Cortex of kidney (tissue), 1 donor: ENCODE measurements at places on chromosomes 2 and 18.

- DNase-seq: no peak
Measured at GRCh38 chr2:72103161-72103560, 44.5 kb downstream of the CYP26B1 start.

GRCh38 chr2:56295666-56296065 is 111.9 kb downstream of the CCDC85A start:
- DNase-seq: no peak

- DNase-seq: no peak
Measured at GRCh38 chr2:74739733-74740241, 85.7 kb downstream of the SEMA4F start.

DNA sequence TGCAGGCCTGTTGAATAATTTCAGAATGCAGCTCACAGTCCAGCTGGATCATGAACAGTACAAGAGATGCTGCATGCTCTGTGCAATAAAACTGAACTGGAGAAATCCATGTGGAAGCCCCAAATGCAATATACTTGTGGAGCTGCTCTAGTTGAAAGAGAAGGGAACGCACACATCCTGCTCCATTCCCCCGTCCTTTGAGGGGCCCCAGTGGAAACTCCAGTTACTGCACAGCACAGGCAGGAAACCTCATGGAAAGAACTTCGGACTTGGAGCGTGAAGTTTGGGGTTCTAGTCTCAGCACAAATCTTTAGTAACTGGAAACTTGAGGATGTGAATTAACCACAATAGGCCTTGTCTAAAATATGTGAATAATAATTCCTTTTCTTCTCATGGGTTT is 73.2 kb downstream of the PLA2R1 start:
- DNase-seq: no peak

DNA sequence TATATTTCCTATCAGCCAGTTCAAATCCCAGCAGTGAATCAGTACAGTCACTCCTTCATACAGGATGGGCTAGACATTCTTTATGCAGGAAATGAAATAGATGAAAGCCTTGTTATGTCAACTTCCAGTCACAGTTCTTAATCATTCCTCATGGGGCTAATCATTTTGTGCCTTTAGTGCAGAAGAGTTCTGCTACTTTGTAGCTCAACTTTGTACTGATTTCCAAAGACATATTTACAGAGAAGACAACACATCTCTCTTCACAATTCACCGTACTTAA is 593.9 kb upstream of the NETO1 start:
- no peak for DNase-seq

GRCh38 chr2:157627594-157628476 is 829 bp downstream of the ACVR1C start:
- DNase-seq: no peak

GRCh38 chr2:191927319-191927867 is 80.5 kb upstream of the CAVIN2 start:
- DNase-seq: no peak

DNA sequence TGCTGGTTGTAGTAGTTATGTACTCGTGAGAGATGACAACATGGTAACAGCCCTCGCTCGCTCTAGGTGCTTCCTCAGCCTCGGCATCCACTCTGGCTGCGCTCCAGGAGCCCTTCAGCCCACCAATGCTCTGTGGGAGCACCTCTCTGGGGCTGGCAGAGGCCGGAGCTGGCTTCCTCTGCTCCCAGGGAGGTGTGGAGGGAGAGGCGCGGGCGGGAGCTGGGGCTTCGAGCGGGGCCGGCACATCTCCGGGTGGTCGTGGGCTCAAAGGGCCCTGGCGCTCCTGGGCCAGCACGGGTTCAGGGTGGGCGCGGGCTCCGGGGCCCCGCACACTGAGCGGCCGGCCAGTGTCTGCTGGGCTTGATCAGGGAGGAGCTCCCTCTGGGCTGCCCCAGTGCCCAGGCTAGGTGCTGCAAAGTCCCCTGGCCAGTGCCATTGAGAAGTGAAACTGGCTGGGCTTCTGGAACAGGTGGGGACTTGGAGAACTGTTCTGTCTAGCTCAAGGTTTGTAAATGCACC is 1012.1 kb downstream of the CNTNAP5 start:
- DNase-seq: no peak

- DNase-seq: no peak
Measured at GRCh38 chr2:217249121-217250012, 389.5 kb upstream of the TNP1 start.

DNA sequence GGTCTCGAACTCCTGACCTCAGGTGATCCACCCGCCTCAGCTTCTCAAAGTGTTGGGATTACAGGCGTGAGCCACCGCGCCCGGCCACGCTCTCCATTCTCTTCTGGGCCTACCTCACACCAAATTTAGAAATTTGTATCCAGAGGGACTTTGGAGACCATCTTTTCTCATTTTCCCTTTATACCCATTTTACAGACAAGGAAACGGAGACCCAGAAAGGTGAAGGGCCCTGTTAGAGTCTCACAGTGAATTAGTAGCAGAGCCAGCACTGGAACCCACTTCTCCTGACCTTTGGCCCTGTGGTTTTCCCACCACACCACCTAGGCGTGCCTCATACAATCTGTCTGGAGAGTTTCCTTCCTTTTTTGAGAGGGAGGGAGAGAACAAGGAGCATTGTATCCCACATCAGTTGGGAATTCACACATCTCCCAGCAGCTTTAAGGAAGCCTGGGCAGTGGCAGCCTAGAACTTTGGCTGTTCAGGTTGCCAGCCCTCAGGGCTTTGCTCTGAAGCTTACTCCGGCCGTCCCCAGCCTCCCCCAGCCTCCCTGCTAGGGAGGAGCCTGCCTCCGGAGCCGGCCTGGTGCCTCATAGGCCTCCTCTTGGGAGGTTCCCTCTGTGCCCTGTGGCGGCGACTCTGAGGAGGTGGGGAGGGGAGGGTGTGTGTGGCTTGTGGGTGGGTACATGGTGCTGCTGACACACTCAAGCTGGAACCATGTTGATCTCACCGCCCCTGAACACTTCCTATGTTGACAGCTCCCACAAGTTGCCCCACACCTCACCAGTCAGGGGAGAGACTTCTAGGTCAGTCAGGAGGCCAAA is 13.8 kb downstream of the FOSL2 start:
- no peak for DNase-seq

- no peak for DNase-seq
Measured at GRCh38 chr2:42249887-42250286, 80.7 kb downstream of the EML4 start.

DNA sequence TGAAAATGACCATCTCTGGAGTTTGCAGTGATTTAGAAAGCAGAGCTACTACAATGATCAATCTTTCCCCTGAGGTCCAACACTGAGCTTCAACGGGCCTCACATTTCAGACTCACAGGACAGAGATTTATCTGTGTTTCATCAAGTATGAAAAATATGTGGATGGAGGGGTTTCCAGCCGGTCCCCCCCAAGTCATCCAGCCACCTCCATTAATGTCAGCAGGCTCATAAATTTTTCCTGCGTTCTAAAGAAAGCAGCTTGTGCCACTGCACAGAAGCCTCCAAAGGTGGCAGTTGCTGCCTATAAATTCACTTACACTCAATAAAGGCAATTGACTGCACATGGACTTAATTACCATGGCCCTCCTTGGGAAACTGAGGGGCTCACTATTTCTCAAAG is 117.4 kb upstream of the ACKR3 start:
- DNase-seq: no peak

DNA sequence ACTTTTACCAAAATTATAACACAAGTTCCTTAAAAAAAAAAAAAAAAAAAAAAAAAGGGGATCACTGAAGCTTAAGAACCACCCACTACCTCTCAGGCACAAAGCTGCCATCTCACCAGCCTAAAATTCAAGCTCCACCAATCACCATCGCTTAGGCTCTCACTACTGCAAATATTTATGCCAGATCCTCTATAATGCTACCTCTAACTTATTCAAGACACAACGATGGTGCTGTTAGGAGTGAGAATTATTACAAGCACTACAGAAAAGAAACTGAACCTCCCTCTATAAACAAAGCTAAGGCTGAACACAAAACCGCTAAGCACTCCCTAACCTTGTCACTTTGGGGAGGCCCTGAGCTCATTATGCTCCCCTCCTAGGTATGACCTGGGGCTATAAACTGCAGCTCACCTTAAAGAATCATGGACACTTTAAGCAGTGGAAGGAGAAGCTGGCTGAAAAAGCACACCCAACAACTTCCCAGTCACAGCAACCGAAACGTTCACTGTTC is 3.6 kb downstream of the FZD5 start:
- DNase-seq: no peak

DNA sequence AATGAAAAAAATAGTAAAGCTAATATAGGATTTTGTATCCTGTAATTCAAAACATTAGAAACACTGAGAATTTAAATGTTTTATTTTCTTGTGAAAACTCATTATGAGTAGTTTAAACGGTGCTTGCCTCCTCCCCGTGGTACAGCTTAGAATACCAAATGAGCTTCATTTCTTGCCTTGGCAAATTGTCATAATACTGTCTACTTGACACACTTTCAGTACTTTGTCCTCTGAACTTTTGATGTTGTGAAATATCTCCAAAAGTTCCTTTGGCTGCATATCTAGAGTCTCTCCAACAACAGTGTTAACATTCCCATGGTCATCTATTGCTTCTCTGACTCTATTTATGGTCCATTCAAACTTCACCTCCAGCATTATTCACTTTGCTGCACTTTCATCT is 61.9 kb upstream of the EPB41L5 start:
- no peak for DNase-seq

- no peak for DNase-seq
Measured at GRCh38 chr2:148110184-148110583, 89.3 kb downstream of the MBD5 start.

- no peak for DNase-seq
Measured at GRCh38 chr18:5975111-5976002, 80.0 kb upstream of the TMEM200C start.

- DNase-seq: no peak
Measured at GRCh38 chr2:23012499-23012898, 372.5 kb upstream of the KLHL29 start.

- no peak for DNase-seq
Measured at GRCh38 chr2:158505448-158505934, 48.7 kb downstream of the PKP4 start.

DNA sequence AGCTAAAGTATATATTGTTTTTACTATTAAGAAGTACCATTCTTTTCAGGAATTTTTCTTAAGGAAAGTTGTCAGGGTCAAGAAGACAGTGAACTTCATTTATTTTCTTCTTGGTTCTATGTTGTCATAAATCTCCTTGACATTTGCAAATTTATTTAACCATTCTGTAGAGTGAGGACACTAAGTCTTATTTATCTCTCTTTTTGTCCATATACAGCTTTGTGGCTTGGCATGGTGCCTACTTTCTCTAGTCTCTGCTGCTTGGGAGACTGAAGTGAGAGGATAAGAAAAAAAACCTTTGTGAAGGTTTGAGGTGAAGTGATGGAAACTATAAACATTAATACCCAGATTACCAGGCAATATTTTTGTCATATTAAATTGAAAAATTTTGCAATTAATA is 1389.4 kb downstream of the SUCLG1 start:
- no peak for DNase-seq

GRCh38 chr2:146317959-146318358 is 1526.9 kb upstream of the ACVR2A start:
- DNase-seq: no peak

- no peak for DNase-seq
Measured at GRCh38 chr2:237876532-237876931, 17.1 kb downstream of the RAMP1 start.

DNA sequence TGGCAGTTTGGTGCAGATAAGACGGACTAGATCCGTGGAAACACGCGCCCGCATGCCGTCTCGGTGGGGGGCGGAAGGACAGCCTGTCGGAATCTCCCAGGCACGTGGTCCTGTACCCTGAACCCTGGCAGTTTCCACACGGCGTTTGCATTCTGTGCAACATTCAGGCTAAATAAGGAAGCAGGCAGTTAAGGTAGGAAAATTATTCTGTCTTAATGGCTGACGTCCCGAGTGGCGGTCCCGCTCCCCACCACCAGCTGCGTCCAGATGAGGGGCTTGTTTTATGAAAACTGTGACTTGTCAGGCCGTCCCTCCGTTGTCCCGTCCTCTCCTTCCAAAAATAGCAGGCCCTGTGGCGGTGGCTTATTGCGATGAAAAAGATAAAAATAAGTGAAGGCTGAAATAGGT is 120.2 kb downstream of the NFATC1 start:
- no peak for DNase-seq

DNA sequence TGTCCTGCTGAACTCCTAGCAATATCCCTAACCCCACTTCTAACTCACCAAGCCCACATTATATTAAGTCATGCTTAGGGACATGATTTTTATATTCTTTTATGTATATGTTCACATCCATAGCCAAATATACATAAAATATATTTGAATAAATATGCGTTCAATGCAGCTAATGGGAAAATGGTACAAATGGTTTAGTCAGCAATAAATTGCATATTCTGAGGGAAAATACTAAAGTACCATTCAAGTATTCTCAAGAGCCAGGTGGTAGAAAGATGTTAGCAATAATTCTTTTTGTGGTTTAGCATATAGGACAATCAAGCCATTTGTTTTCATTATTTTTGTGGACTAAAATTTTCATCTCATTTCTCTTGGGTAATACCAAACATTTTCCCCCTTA is 306.0 kb downstream of the TDRD15 start:
- DNase-seq: no peak

- no peak for DNase-seq
Measured at GRCh38 chr2:71102981-71103681, 26.9 kb downstream of the MCEE start.

DNA sequence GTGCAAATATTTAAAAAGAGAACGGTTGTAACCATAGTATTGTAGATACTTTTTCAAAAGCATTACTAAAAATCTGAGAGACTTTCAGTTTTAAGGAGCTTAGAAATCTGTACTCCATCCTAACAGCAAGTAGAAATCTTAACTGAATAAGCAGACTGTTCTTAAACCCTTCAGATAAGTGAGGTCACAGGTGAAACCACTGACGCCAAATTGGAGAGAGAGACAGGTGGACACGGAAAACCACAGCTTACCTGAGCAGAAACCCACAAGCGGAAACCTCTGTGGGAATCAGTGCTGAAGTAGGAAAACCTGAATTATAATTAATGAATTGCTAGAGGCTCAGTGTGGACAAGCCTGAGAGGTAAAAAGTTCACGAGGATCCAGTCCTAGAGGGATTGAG is 959.4 kb upstream of the CELF4 start:
- no peak for DNase-seq

- no peak for DNase-seq
Measured at GRCh38 chr2:161424891-161425727, 9.0 kb downstream of the TBR1 start.

DNA sequence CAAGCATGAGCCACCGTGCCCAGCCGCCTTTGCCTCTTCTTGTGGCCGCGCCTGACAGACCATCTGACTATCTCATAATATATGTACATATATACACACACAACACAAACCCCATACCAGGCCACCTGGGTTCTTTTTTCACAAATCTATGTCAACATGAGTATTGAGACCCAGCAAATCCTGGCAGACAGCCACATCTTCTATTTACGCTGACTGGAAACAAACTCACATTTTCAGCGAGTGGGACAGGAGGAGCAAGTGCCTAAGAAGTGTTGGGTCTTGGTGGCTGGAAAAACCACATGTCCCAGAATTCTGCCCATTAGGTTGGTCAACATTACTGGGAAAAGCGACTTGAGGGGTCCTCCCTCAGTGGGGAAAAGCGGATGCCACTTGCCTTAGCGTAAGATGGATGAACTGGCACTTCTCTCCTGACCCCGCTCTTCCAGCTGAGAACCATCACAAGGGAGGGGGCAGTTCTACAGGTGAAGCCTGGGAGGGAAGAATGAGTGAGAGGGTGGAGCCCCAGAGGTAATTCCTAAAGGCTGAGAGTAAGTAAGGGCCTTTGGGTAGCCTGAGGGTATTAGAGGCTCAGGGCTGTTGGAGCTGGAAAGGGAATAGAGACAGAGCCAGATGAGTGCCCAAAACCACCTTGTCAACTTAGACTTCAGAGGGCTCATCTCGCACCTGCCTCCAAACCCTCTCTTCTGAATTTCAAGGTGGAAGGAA is 1.9 kb downstream of the SCYGR3 start:
- no peak for DNase-seq
